Activated CD4-positive, alpha-beta T cell treated with anti-CD3 and anti-CD28 coated beads, Interleukin-2, amount 10 ng/mL, durations not matched to agents 7 days and 5 days (primary cell): ENCODE measurements at places on chromosomes 12 and 14. TPM values are rescaled to one million over a fixed set of nuclear protein-coding genes. Genes with fewer than 3 reads are reported as not detected.

- DNase-seq, result no peak
Measured at GRCh38 chr12:7154901-7155470, 24.8 kb downstream of the CLSTN3 start.

DNA sequence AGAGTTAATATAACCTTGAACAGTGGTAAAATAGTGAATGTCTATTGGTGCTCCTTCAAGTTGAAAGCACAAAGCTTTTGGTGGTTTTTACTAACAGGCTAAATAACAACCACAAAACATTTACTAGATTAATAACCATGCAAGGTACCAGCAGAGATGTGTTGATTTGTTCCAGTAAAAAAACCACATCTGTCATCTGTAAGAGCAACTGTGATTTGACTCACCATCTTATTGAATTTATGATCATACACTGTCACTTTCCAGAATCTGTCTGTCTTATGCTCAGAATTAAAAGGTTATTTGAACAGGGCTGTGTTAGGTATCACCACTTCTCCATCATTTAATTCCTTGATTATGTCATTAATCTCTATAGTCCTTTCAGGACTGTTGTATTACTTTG, 107.0 kb upstream of the PTHLH start:
- no peak for DNase-seq

DNA sequence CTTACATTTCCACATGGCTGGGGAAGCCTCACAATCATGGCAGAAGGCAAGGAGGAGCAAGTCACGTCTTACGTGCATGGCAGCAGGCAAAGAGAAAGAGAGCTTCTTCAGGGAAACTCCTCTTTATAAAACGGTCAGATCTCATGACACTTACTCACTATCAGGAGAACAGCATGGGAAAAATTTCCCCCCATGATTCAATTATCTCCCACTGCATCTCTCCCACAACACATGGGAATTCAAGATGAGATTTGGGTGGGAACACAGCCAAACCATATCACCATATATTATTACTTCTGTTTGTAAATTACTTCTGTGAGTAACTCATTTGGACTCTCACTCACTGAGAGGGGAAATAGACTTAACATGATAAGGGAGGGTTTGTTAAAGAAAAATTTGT, 1496.8 kb upstream of the TMEM132C start:
- no peak for DNase-seq

- peak; percentile 41 for DNase-seq
Measured at GRCh38 chr12:96205908-96206307, 11.7 kb downstream of the ELK3 start.

DNA sequence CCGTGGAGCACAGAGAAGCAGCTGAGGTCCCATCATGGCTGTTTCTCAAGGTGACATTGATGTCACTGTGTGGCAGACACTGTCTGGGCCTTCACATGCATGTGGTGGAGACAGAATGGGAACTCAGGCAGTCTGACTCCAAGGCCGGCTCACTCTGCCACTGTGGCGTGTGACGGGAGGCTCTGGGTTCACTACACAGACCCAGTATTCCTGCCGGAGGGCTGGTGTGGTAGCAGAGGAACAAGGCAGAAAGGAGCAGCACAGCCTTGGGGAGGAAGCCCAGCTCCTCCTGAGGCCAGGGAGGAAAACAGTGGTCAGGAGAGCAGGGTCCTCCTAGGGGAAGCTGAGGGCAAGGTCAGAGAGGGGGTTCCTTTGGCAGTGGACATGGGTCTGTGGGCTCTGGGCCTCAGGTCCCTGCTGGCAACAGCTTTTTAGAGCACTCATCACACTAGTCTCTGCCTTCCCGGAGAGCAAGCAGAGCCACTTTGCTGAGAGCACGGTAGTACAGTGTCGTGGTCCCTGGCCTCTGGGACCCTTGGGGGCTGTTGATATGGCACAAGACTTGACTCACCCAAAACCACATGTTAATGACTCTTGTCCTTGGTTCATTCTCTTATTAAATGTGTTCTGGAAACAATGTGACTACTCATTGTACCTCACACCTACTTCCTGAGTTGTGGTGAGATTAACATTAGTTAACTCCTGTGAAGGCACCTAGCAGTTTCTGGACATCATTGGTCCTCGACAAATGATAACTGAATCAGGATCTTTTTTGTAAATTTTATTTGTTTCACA, 21.3 kb downstream of the DCAF4 start:
- no peak for DNase-seq

The ISM2 gene
- not detected for total RNA-seq

The TAS2R30 gene
- 2.6 TPM for total RNA-seq

The CHST11 gene
- total RNA-seq, result 56.4 TPM

The MIP gene
- total RNA-seq, result not detected
